Left renal pelvis (tissue), 4 donors: ENCODE measurements at places on chromosomes 3 and 15.

DNA sequence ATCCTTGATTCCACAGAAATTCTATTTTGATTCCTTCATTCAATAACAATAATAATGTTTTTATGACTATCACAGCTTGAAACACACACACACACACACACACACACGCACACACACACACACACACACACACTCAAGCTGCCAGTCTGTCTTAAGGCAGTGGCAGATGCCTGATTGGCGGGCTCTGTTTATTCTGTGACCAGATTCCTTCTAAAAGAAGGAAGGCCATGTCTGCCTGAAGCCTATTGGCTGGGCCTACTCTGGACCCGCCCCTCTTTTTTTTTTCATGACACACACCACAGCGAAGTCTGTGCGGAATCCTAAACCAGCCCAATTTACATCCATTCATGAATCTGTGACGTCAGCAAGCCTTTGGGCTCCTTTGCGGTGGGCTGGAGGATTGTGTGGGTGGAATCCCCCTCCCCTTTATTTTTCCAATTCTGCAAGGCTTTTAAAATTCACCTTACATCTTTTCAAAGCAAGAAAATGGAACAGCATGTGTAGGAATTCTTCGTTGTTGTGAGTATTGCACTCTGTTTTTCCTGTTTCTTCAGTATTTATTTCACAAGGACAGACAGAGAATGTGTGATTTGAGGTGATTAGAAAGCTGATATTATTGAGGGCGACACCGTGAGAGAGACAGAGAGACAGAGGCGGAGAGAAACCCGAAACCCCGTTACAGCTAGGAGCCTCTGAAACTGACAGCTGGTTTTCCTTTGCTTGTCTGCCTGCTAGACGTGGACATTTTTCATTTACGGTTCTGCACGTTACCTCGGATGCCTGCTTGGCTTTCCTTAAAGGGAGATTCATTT is at the start of gene MAP3K13:
MAP3K13 (plus strand) TSS at position 287 of the 812 bp plus-strand sequence. CDS start 65,446 bp downstream, outside the sequence.
- peak; percentile 68 for DNase-seq

GRCh38 chr3:194396859-194397756 is 2.0 kb downstream of the GP5 start:
- DNase-seq = no peak

DNA sequence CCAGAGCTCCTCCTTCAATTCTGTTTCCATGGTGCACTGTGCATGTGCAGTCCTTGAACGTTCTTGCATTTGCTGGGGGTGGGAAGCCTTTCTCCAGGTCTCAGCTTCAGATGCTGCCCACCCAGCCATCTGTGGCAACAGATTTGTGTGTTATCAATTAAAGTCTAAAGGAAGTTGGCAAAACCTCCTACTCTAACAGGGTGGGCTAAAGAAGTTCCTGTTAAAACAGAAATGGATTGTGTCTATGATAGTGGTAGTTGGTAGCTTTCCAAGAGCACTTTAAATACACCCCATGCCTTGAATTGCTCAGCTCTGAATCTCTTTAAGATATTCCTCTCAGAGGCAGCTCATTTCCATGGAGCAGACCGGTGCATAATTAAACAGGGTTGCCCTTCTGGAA is 488.0 kb upstream of the SUCLG2 start:
- no peak for DNase-seq

- no peak for DNase-seq
Observed at GRCh38 chr15:79740561-79740960, 156.3 kb downstream of the MTHFS start.

DNA sequence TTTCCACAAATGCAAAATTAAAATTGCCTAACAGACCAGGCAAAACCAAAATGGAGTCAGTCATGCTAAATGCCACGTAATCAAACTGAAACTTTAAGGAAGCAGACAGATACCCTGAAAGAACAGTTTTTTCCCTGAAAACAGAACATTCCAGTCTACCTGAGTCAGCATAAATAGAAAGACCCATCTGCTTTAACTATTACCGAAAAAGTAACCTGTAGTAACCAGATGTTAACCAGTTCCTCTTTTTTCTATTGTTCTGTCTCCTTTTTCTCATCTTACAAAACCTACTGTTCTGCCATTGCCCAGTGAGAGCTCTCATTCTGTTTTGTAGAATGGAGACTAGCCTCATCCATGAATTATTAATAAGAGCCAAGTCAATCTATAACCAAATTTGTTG is 286.0 kb downstream of the CACNA2D3 start:
- no peak for DNase-seq

- no peak for DNase-seq
Observed at GRCh38 chr3:24020036-24020691, 75.1 kb downstream of the NR1D2 start.

- no peak for DNase-seq
Observed at GRCh38 chr15:22229990-22230819, 149.9 kb downstream of the OR4M2 start.

GRCh38 chr15:88975891-88976290 is 62.7 kb upstream of the MFGE8 start:
- DNase-seq = no peak

- no peak for DNase-seq
Observed at GRCh38 chr3:74640211-74640610, 25.8 kb upstream of the CNTN3 start.

GRCh38 chr3:64354956-64355355 is 129.7 kb upstream of the PRICKLE2 start:
- DNase-seq = no peak

GRCh38 chr3:155129396-155129795 is 49.3 kb downstream of the MME start:
- no peak for DNase-seq

- DNase-seq = peak; percentile 39
Observed at GRCh38 chr15:83207009-83207659, 489 bp downstream of the HDGFL3 start.

DNA sequence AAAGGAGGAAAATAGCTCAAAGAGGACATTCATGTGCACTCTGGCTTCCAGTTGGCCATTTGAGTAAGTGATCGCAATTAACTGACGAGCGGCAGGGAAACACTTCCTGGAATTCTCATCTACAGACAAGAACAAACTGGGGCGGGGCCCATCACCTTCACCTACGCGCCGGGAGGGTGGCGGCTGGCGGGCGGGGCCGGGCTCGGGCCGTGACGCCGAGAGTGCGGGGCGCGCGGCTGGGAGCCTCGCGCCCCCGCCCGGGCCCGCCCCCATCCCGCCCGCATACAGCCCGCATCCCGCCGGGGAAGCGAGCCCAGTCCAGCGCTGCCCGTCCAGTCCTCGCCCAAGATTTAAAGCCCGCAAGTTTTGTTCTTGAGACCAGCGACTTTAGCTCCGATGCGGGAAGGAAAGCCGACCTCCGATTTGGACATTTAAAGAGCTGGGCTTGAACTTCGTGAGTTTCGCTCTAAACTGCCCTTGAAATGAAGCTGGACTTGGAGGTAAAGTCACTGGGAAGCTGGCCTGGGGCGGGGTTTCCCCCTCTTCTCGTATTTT is at the start of gene B3GNT5:
B3GNT5 (plus strand) TSS at position 281 of the 555 bp plus-strand sequence. CDS start 16,546 bp downstream, outside the sequence.
- no peak for DNase-seq

DNA sequence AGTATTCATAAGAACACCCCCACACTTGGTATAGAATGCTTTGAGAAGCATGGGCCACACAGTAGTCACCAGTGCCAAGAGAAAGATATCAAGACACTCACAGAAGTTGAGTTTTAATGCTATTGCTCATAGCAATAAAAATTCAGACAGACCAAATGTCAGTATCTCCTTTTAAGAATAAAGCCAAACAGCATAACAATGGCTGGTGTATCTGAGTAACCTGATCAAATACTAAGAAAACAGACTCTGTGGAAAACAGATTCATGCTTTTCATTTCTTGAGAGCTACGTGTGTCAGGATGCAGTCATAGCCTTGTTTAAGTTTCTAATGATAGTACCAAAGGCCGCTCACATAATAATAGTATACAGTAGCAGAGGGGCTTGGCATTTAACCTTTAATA is 778.5 kb downstream of the MECOM start:
- DNase-seq = no peak

- no peak for DNase-seq
Observed at GRCh38 chr15:40238532-40239403, at the start of gene PAK6. TSS of gene PAK6 (plus strand) at chr15:40239063. CDS start at chr15:40264786, 25,723 bp downstream.

- no peak for DNase-seq
Observed at GRCh38 chr3:53044711-53045517, 959 bp downstream of the SFMBT1 start.

- no peak for DNase-seq
Observed at GRCh38 chr15:52421029-52421428, 107.7 kb downstream of the MYO5A start.

DNA sequence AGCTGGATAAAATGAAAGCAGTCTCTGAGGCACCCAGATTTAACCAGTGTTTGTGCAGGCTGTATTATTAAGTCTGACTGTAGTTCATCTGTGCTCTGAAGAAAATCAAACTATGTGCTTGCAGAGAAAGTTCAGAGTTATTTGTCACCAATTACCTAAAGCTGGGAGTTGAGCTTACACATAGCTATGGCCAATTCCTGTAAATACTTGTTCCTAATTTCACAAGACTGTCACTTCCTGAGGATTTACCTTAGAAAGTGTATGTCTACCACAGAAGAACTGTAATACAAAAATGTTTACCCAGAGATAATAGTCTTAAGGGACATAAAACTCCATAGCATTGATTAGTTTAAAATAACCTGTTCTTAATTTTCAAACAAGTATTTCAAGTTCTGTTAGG is 628.4 kb upstream of the TGFBR2 start:
- DNase-seq = no peak

DNA sequence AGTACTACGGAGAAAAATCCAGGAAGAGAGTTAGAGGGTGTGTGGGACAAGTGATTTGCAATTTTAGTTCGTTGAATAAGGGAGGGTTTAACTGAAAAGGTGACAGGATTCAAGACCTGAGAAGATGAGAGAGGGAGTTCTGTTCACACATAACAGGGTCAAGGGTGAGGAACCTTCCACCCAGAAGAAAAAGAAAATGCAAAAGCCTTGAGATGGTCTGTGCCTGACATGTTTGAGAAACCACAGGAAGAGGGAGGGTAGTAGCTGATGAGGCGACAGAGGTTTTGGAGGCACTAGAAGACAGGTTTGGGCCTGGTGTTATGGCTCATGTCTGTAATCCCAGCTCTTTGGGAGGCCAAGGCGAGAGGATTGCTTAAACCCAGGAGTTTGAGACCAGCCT is 591 bp upstream of the SLC25A20 start:
- DNase-seq = no peak
